Stimulated activated CD4-positive, alpha-beta T cell treated with anti-CD3 and anti-CD28 coated beads, Interleukin-4, amount 100 ng/mL, for 1 hour (primary cell): ENCODE measurements at places on chromosomes 5 and 9.

DNA sequence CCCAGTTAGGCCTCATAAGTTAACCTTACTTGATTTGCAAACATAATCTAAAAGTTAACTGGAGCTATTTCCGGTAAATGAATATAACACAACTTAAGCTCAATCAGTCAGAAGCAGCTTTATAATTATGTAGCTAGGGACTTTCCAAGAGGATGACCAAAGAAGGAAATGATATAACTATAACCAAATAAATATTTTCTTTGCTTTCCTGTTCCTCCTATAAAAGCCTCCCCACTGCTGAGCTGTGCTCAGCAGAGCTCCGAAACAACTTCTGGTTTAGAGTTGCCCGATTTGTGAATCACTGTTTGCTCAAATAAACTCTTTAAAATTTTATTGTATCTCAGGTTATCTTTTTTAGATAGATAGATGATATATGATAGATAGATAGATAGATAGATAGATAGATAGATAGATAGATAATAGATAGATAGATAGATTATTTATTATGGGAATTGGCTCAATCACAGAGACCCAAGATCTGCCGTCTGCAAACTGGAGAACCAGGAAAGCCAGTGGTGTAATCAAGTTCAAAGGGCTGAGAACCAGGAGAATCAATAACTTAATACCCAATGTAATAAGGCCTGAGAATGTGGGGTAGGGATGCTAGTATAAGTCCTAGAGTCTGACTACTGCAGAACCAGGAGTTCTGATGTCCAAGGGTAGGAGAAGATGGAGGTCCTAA, 19.3 kb upstream of the TMEM161B start:
- DNase-seq: no peak

DNA sequence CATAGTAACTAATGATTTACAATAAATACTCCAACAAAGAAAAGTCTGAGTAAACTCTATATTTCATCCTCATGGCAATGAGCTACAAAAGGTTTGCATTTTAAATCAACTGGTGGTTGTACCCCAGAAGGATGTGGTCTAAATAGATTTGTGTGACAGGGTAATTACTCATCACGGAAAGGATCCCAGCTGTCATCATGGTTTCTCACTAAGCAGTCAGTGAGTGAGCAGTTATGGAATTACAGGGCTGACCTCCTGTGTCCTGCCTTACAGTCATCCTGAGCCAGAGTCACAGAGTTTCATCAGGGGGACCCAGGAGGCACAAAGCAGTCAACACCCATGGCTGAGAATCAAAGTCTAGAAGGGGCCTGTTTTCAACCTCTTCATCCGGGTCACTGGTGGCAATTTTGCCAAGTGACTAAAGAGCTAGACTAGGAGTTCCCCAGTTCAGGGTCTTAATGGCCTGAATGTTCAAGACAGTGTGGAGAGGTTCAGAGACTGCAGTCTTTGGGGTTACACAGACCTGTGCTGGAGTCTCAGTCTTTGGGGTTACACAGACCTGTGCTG, 210.7 kb upstream of the SLC24A2 start:
- DNase-seq: peak; percentile 28

GRCh38 chr5:168062239-168062638, 229.2 kb upstream of the WWC1 start:
- DNase-seq: no peak

GRCh38 chr5:171477101-171477500, 57.7 kb downstream of the FGF18 start:
- no peak for DNase-seq
